Activated naive CD8-positive, alpha-beta T cell treated with anti-CD3 and anti-CD28 coated beads, Interleukin-2, amount 10 ng/mL, durations not matched to agents 7 days and 5 days (primary cell): ENCODE measurements at places on chromosomes 3 and 15. TPM values are rescaled to one million over a fixed set of nuclear protein-coding genes. Genes with fewer than 3 reads are reported as not detected.

DNA sequence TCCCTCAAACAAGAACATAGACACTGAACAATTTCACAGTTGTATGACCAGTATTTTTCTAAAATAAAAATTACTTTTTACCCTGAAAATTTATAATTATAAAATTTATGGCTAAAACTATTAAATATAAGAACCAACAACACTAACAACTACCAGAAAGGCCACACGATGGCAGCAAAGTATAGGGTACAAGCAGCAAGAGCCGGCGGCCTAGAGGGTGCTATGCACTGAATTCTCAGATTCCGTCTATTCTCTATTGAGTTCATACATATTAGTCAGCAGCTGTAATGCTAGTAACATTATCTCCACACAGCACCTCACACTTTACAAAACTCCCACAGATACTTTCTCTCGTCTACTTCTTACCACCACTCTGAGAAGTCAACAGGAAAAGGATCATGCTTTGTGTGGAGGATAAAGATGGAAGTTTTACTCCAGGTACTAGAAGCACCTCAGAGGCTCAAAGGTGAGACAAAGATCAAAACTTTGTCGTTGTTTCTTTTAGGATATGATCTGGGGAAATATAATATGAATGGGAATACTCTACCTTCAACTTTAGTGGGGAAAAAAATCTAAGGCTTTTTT lies 160.5 kb downstream of the FGF12 start:
- DNase-seq, result peak; percentile 39
- no peak overlapping the region for H3K27ac ChIP-seq
- H3K36me3 ChIP-seq, result no peaks in the 10 kb centered on the region
- no peak overlapping the region for H3K4me3 ChIP-seq
- peaks cover 10% of the 10 kb centered on the region for H3K27me3 ChIP-seq
- no peaks in the 10 kb centered on the region for H3K4me1 ChIP-seq

DNA sequence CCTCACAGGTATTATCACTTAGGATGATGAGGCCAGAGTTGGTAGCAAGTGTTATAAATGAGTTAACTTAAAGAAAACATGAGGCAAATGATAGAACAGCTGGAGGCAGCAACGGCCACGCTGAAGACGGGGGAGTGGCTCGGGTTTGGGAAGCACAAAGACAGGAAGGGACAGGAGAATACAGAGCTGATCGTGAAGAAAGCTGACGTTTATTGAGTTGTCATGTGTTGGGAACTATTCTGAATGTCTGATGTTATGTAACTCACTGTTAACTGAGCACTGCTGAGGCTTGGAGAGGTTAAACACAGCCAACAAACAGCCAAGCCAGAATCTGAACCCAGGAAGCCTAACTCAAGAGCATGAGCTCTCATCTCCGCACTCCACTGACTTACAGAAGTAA lies 42.3 kb downstream of the FGD5 start:
- DNase-seq, result no peak
- H3K4me3 ChIP-seq, result no peak overlapping the region
- H3K4me1 ChIP-seq, result no peaks in the 10 kb centered on the region

- peaks cover 4% of the 10 kb centered on the region for H3K27me3 ChIP-seq
- DNase-seq, result no peak
- H3K4me1 ChIP-seq, result no peaks in the 10 kb centered on the region
- H3K27ac ChIP-seq, result no peak overlapping the region
- no peak overlapping the region for H3K4me3 ChIP-seq
Observed at GRCh38 chr3:182618085-182618732, 175.1 kb upstream of the ATP11B start.

DNA sequence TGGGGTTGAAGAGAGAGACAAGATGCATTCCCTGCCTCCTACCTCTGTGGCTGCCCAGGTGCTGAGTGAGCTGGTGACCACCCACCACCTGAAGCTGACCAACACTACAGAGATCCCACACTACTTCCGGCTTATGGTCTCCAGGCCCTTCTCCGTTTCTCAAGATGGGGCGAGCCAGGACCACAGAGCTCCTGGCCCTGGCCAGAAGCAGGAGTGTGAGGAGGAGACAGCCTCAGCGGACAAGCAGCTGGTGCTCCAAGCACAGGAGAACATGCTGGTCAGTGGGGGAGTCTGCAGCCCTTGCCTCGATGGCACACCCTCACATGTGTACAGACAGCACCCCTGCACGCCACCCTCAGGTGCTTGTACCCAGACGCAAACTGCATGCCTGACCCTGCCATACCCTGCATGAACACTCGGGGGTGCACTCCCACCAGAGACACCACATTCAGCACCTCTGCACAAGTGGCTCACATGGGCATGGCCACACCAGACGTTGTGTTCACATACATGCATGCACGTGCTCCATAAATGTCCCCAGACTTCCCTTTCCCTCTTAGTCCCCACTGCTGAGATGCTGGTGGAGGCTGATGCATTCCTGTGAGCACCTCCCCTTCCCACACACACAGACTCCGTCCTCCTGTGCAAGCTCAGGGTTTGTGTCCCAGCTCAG lies 19.0 kb downstream of the ACAA1 start:
- no peaks in the 10 kb centered on the region for H3K27me3 ChIP-seq
- H3K4me3 ChIP-seq, result no peak overlapping the region
- peaks cover 13% of the 10 kb centered on the region for H3K4me1 ChIP-seq
- H3K27ac ChIP-seq, result no peak overlapping the region
- peak; percentile 78 for DNase-seq

DNA sequence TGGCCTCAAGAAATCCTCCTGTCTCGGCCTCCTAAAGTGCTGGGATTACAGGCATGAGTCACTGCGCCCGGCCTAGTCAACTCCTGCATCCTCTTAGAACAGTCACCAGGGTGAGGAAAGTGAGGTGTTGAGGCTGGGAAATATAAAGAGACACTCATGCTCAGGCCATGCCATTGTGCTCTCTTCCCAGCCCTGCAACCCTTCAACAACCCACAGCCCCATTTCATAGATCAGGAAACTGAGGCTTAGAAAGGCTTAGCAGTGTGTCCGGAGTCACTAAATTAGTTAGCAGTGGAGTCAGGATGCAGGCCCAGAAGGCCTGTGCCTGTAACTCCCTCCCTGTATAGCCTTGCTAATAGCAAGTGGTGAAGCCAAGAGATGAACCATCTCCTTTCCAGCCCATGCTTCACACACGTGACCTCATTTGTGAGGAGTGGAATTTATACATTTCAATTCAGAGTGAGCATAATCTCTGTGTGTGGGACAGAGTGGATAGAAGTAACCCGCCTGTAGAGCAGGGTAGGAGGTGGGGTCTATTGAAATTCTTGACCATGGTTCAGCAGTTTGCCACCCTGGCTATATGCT lies 51.7 kb upstream of the USP3 start:
- peaks cover 13% of the 10 kb centered on the region for H3K4me1 ChIP-seq
- H3K4me3 ChIP-seq, result no peak overlapping the region
- no peak for DNase-seq

DNA sequence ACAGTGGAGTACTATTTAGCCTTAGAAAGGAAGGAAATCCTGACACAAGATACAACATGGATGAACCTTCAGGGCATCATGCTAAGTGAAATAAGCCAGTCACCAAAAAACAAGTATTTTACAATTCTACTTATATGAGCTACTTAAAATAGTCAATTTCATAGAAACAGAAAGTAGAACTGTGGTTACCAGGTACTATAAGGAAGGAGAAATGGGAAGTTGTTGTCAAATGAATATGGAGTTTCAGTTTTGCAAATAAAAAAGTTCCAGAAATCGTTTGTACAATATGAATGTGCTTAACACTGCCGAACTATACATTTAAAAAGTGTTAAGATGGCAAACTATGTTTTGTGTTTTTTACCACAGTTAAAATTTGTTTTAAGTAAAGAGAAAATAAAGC lies 26.8 kb downstream of the TRANK1 start:
- DNase-seq, result no peak
- H3K4me3 ChIP-seq, result peak overlapping the region; percentile 65
- H3K27me3 ChIP-seq, result no peaks in the 10 kb centered on the region

- no peak for DNase-seq
- H3K27me3 ChIP-seq, result no peaks in the 10 kb centered on the region
- peaks cover 9% of the 10 kb centered on the region for H3K4me1 ChIP-seq
- no peak overlapping the region for H3K4me3 ChIP-seq
Observed at GRCh38 chr15:90240856-90241255, 6.8 kb downstream of the GDPGP1 start.

DNA sequence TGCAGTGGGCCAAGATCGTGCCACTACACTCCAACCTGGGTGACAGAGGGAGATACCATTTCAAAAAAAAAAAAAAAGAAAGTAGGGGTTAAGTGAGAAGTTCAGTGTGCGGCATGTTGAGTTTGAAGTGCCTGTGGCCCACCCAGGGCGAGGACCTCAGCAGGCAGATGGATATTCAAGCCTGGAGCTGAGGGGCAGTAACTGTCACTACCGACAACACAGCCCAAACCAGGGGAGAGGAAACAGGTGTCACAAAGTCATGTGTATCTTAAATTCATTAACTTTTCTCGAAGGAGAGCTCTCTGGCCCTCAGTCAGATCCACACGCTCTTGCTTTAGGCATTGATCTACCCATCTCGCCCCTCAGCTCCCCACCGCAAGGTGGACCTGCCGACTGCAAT lies 45.3 kb downstream of the FEM1B start:
- no peak overlapping the region for H3K4me3 ChIP-seq
- no peak overlapping the region for H3K27ac ChIP-seq
- no peaks in the 10 kb centered on the region for H3K27me3 ChIP-seq
- peaks cover 21% of the 10 kb centered on the region for H3K4me1 ChIP-seq
- no peaks in the 10 kb centered on the region for H3K36me3 ChIP-seq

DNA sequence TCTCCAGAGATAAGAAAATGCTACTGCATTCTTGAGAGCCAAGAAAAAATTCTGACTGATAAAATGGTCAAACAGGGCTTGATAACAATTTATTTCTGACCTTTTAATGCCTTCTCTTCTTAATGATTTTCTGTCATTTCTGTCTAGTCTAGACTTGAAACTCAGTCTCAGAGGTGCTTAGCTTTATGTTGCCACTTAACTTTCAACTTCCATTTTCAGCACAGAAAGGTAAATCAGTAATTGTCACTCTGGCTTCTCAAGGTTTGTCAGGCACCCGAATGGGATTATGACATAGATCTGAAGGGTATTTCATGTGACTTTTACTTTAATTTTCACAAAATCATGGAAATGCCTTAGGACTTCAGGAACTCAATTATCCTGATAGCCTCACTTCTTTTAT lies 155.4 kb upstream of the GBE1 start:
- H3K27me3 ChIP-seq, result peaks cover 5% of the 10 kb centered on the region
- H3K27ac ChIP-seq, result no peak overlapping the region
- no peak for DNase-seq
- no peaks in the 10 kb centered on the region for H3K36me3 ChIP-seq
- no peak overlapping the region for H3K4me3 ChIP-seq

DNA sequence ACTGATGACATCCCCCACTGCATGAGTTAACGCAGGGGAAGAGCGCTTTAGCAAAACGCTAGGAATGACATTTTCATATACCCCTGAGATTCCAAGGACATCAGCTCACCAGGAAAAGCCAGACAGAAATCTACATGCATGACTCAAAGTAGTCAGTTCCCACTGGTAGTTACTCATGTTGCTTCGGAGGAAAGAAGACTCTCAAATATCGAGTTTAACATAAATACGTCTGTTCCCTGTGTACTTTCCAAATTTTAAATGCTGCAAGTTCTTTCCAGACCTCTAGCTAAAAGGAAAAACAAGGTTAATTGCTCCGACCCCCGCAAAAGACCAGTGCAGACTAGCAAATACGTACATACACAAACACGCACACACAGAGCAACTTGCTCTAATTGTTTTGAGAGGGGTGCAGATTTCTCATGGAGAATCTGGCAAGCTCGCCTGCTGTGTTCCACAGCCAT lies 115.4 kb upstream of the PRICKLE2 start:
- no peak overlapping the region for H3K27ac ChIP-seq
- DNase-seq, result no peak
- H3K4me1 ChIP-seq, result no peaks in the 10 kb centered on the region
- H3K4me3 ChIP-seq, result no peak overlapping the region

DNA sequence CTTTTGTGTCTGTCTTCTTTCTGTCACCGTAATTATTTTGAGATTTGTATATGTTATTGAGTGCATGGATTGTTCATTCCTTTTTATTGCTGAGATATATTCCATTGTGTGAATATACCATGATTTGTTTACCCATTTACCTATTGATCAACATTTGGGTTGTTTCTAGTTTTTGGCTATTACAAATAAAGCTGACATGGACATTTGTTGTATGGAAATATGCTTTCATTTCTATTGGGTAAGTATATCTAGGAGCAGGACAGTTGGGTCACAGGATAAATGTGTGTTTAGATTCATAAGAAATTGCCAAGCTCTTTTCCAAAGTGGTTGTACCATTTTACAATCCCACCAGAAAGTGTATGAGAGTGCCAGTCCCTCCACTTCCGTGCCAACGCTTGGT lies 51.2 kb downstream of the PFN2 start:
- no peak for DNase-seq
- H3K27me3 ChIP-seq, result no peaks in the 10 kb centered on the region
- H3K4me1 ChIP-seq, result no peaks in the 10 kb centered on the region
- peaks cover 21% of the 10 kb centered on the region for H3K36me3 ChIP-seq
- H3K4me3 ChIP-seq, result no peak overlapping the region

GRCh38 chr3:168094877-168095610 lies 680 bp downstream of the GOLIM4 start:
- DNase-seq, result peak; percentile 58
- H3K36me3 ChIP-seq, result no peaks in the 10 kb centered on the region
- peak overlapping the region; percentile 91 for H3K4me3 ChIP-seq

- H3K4me1 ChIP-seq, result no peaks in the 10 kb centered on the region
- H3K27me3 ChIP-seq, result peaks cover 12% of the 10 kb centered on the region
- no peaks in the 10 kb centered on the region for H3K36me3 ChIP-seq
- no peak overlapping the region for H3K27ac ChIP-seq
Observed at GRCh38 chr3:115469649-115470048, 153.7 kb upstream of the GAP43 start.

RLBP1 gene
- total RNA-seq, result not detected

LXN gene
- total RNA-seq, result 7.7 TPM

- peaks cover 2% of the 10 kb centered on the region for H3K4me1 ChIP-seq
- H3K27me3 ChIP-seq, result no peaks in the 10 kb centered on the region
- DNase-seq, result no peak
- no peak overlapping the region for H3K4me3 ChIP-seq
Observed at GRCh38 chr3:113758389-113759024, 11.7 kb downstream of the ATP6V1A start.

RASGRP1 gene
- total RNA-seq, result 175 TPM

DNA sequence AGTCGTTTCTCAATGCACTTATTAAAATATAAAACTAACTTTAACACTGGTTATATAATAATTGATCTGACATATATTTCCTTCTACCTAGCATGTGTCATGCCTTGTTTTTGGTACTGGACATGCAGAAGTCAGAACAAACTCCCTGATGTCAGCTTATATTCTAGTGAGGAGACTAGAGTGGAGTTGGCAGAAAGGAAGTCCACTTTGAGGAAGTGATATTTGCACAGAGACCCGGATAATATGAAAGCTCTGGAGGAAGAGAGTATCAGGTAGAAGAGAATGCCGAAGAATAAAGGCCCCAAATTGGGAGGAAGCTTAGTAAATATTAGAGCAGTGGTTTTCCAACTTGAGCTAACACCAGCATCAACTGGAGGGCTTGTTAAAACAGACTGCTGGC lies 24.6 kb upstream of the ZNF280D start:
- DNase-seq, result no peak

TNNC1 gene
- total RNA-seq, result 3.2 TPM

SMAD6 gene
- 0.94 TPM for total RNA-seq

NEK10 gene
- 0.67 TPM for total RNA-seq

LSAMP gene
- total RNA-seq, result not detected

IQCF5 gene
- not detected for total RNA-seq

GRCh38 chr15:68418611-68419161 lies 13.3 kb downstream of the ITGA11 start:
- no peak overlapping the region for H3K4me3 ChIP-seq
- DNase-seq, result no peak
- H3K36me3 ChIP-seq, result no peaks in the 10 kb centered on the region
- H3K27ac ChIP-seq, result peak overlapping the region; percentile 10
- H3K4me1 ChIP-seq, result peaks cover 3% of the 10 kb centered on the region
